Caki2 (cell line): ENCODE measurements at places on chromosomes 4 and X. TPM values are rescaled to one million over a fixed set of nuclear protein-coding genes. Genes with fewer than 3 reads are reported as not detected.

KLKB1 gene
- not detected in 2 replicates for total RNA-seq

DNA sequence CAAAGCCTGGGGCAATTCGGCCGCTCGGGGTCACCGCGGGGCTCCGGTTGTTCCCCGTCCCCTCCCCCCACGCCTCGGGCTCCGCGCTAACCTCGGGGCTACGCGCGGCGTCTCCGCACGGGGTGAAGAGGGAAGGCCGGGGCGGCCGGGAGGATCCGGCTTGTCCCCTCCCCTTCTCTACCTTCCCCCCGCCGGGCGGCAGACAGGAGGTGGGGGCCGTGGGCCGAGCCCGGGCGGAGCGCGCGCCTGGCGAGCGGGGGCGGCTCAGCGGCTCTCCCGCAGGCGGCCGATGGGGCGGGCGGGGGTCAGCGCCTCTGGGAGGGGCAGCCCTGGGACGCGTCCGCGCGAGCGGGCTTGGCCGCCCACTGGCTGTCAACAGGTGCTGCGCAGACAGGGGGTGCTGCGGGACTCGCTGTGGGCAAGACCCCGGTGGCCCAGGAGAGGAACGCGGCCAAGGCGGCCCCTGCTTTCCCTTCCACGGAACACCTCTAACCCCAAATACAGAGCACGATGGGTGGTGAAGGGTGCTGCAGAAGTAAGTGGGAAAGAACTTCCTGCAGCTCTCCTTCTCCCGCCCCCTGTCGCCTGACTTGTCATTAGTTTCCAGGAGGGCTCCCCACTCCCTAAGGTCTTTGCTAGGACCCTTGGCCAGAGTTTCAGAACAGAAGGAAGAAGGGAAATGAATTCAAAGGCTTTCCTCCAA is at the start of gene PDGFC:
Gene PDGFC, minus strand, starts transcription at position 124 of the 703 bp plus-strand sequence. CDS start 896 bp downstream, outside the sequence.
- peak; percentile 90 for DNase-seq

GRCh38 chrX:49710744-49711319 is 15.0 kb upstream of the PAGE1 start:
- DNase-seq, result no peak

DNA sequence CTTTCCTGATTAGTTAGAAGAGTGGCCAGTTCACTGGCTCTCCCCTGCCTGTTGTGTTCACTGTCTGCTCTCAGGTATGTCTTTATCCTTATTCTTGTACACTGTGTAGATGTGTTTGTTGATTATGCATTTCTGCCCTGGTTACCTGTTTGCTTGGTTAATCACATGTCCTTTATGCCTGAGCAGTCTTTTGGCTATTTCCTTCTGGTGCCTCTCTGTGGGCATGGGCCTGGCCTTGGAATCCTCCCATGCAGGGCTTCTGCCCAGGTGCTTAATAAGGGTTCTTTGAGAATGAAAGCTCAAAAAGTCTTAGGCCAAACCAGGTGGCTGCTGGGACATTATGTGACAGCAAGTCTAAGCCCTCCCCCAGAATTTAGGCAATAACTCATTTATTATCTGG is 26.5 kb downstream of the OTUD6A start:
- DNase-seq, result no peak

GRCh38 chr4:180675359-180675650 is 1567.9 kb upstream of the TENM3 start:
- no peak for DNase-seq

GRCh38 chr4:159906517-159906916 is 803.6 kb downstream of the RAPGEF2 start:
- DNase-seq, result no peak
